ENCODE measurements at places on chromosomes 3 and 15.

DNA sequence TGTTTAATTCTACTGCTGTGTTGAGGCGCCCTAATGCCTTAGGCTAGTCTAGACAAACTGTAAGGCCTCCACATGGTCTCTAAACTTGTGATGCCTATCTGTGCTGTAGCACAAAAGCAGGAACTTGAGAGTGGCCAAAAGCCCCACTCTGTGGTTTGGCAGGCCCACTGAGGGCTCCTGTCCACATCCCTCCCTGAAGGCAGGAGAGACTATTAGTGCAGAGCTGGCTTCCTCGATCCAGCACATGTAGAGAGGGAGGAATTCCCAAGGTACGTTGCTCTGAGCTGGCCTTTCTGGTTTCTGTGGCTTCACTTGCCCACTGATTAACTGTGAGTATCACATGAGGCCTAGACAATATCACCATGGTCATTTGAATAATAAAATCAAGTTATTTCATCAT, 90.6 kb downstream of the POLR2M start:
- DNase-seq: no peak

- DNase-seq: no peak
Measured at GRCh38 chr3:37179144-37179967, 5.0 kb upstream of the LRRFIP2 start.

DNA sequence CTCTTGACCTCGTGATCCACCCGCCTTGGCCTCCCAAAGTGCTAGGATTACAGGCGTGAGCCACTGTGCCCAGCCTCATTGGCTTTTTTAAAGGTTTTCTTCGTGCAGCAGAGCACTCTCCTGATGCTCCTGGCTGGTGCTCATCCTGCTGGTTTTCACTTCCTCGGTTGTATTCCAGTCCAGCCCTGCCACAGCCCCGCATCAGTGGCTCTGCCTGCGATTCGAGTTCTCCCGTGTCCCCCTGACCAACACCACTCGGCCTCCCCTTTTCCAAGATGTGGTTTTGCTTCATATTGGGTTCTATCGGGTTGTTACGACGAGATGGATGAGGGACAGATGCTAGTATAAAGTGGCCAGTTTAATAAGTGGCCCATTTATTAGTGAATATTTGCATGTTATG, 27.8 kb downstream of the EFCC1 start:
- no peak for DNase-seq

DNA sequence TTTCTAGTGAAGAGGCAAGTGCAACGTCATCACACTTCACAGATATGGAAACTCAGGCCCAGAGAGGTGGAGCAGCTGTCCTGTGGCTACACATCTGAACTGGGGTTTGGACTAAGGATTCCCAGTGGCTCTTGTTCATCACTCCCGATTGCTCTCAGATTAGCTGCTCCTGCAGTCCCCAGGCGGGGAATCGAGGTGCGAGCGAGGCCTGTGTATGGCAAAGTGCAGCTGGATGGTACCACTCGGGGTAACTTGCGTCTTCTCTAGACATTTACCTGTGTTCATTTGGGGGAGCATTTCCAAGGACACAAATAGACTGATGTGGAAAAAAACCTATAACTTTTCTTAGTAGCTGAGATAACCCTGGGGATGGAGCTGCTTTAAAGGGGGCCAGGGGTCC, 45.9 kb upstream of the TRPM1 start:
- DNase-seq: no peak

All from T-helper 17 cell (primary cell).